ENCODE measurements at places on chromosomes 6 and 20.

- DNase-seq: no peak
Observed at GRCh38 chr6:154380741-154381140, 24.1 kb upstream of the IPCEF1 start.

- DNase-seq: peak; percentile 82
Observed at GRCh38 chr6:593139-593906, 63.6 kb downstream of the HUS1B start.

DNA sequence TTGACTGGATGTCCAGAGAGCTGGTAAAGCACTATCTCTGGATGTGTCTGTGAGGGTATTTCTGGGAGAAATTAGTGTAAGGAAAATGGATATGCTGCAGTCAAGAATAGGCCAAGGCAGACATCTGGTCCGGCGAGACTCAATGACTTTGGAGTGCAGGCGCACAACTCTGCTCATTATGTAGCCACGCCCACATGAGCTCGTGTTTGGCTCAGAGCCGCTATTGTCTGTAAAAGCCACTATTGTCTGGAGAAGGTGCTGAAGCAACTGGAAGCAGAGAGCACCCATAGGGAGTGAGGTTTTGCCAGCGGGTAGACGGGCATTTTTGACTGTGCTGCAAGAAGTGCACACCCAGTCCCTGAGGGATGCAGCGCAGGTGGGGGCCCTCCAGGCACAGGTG is 305.0 kb upstream of the POU3F2 start:
- no peak for DNase-seq

- DNase-seq: peak; percentile 18
Observed at GRCh38 chr6:53239526-53239925, 90.9 kb upstream of the GCM1 start.

- peak; percentile 26 for DNase-seq
Observed at GRCh38 chr20:19885594-19885938, 127.5 kb downstream of the RIN2 start.

All from PC-3 (cell line).